ENCODE measurements at places on chromosomes 6 and 20. TPM values are rescaled to one million over a fixed set of nuclear protein-coding genes. Genes with fewer than 3 reads are reported as not detected.

The POPDC3 gene
- 8.2 TPM for total RNA-seq

The GPX5 gene
- not detected for total RNA-seq

The TTLL9 gene
- total RNA-seq, result under 0.01 TPM

The ELOVL2 gene
- 3.9 TPM for total RNA-seq

The KIAA1586 gene
- 17.2 TPM for total RNA-seq

The CAPN11 gene
- 0.09 TPM for total RNA-seq

The TFAP2D gene
- not detected for total RNA-seq

The OXT gene
- total RNA-seq, result 0.18 TPM
